ENCODE measurements at places on chromosomes 1 and 21.

DNA sequence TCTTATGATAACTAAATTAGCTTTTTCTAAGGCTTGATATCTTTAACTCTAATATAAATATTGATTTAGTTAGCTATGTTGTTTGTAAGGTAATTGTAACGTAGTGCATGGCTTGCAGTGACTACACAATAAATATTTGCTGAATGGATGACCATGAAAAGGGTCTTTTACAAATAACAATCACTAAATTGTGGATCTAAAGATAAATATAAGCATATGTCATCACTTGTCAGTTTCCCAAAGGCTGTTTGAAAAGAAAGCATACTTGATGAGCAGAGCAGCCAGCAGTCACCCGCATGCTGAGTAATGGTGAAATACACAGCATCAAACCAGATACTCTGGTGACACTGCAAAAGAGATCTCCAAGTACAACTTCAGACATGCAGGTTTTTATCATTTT is 92.5 kb upstream of the FMN2 start:
- DNase-seq, result no peak

DNA sequence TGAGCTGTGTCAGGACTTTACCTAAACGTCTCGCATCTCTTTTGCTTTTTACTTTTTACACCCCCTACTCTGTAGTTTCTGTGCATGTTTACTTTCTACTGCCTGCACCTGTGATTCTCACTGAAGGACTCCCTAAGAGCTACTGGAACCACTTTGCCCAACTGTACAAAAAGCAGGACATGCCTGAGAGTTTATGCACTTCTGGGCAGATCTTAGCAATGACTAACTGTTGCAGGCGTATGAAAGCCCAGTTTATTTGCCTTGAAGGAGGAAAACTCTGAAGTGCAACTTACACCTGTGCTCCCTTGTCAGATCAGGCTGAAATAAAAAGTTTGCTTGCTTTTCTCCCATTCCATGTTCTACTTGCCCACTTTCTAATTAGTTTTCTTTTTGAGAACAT is 467.0 kb upstream of the USP24 start:
- no peak for DNase-seq

GRCh38 chr1:91883470-91883869 is 2.5 kb downstream of the TGFBR3 start:
- peak; percentile 21 for DNase-seq

DNA sequence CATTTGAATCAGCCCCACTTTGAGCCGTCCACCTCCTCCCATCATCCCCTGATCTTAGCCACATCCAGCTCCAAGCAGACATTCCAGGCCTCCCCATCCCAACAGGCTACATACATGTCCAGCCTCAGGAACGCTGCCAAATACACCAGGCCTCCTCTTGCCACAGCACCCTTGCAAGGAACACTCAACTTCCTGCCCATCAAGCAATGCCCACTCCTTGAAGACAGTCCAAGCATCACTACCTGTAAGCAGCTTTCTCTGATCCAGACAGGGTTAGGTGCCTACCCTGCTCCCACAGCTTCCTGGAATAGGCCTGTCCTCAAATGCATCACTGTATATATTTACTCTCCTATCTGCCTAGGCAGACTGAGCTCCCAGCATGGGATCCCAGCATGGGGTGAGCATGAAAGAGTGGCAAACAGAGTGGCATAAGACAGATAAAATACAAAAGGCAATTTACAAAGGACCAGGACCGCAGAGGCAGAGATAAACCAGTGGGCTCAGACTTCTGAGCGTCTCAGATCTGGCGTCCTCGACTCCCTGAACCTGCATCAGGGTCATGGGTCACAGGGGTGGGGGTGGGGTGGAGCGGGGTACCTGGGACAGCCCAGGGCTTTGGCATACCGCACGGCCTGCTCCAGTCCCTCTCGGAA is 816 bp downstream of the HYI start:
- no peak for DNase-seq

GRCh38 chr1:99648107-99648506 is 2.2 kb downstream of the PALMD start:
- DNase-seq, result peak; percentile 13

DNA sequence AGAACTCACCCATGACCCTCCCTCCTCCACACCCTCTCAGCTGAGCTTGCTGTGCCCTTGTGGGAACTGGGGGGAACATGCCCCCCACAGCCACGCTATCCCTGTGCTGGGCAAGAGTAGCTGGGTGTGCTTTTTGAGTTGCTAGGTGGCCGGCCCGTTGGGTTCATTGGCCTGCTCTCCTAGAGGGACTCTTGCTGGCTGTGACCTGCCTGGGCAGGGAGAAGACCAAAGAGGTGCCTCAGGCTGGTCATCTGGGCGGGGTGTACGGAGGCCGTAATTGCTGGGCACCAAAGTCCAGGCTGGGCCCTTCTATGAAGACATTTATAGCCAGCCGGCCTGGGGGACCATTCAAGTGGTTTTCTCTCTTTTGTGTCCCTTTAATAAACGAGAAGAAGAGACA is 138.3 kb upstream of the ZBTB40 start:
- no peak for DNase-seq

DNA sequence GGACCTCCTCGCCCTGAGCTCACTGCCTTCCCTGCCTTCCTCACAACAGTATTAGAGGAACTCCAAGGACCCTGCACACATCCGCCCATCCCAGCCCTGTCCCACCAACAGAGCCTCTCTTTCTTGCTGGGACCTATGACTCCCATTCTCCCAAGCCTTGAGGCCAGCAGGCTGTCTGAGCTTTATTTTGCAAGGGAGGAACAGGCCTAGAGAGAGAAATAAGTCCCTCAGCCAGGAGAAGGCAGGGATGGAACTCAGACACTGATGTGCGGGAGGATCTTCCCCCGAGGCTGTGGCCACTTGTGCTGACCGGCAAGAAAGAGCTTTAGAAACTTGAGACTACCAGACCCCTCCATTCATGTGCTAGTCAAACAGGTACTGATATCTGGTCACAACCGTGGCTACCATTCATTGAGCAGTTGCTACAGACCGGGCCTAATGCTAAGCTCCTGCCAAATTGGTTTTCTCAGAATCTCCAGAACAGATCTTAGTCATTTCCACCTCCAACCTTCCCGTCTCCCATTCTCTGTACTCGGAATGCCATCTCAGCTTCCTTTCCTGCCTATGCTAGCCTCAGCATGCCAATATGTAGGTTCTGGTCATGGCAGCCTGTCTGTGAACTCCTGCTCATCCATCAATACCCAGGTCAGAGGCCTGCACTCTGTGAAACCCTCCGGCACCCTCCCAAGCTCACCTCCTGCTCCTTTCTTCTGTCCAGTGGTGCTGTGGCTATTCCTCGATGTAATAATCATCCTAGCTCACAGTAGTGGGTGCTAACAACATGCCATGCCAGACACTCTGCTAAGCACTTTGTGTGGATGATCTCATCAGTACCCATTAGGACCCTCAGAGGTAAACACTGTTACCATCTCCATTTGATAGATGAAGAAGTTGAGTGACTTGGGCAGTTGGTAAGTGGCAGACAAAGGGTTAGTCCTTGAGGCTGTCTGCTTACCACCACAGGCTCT is 3.8 kb downstream of the TMEM54 start:
- no peak for DNase-seq

GRCh38 chr1:101738475-101738874 is 258.3 kb downstream of the OLFM3 start:
- DNase-seq, result no peak

- DNase-seq, result no peak
These were observed 35.0 kb upstream of the TMEM61 start for GRCh38 chr1:54945393-54945936.

GRCh38 chr1:176829261-176829660 is 335.3 kb downstream of the ASTN1 start:
- DNase-seq, result no peak

GRCh38 chr1:24551290-24551959 is 4.5 kb upstream of the NCMAP start:
- DNase-seq, result no peak

DNA sequence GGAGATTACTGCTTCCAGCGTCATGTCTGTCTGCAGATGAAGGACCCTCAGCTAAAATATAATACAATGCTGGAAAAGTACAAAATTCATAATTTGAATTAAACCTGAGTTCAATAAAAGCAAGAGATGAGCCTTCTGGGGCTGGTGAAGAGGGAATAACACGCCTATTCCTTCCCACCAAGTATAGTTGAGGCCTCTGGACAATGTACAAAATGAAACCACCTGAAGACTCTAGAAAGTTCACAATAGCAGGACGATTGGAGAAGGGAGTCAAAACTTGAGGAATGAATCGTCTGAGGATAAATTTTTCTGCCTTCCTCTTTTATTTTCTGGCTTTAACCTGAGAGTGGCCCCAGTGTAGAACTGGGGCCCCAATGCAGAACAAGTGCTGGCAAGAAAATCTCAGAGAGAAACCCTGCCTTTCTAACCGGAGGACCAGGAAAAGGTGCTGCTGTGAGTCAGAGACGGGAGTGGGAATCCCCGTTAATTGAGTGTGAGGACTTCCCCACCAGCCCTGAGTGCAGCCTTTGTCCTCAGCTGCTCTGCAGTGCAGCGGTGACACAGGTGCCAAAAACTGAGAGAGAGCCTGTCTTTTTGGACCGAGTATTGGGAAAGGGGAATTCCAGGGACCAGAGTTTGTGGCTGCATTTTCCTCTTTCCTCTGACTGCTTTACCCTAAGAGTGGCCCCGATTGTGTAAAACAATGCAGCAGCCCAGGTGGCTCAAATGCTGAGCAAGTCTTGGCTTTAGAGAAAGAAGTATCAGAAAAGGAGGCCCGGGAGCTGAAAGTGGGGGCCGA is 264.9 kb downstream of the DYRK1A start:
- DNase-seq, result no peak

GRCh38 chr1:12708396-12709090 is 7.4 kb upstream of the AADACL3 start:
- DNase-seq, result no peak

- DNase-seq, result no peak
These were observed 1047.9 kb upstream of the NCAM2 start for GRCh38 chr21:19950347-19950746.

DNA sequence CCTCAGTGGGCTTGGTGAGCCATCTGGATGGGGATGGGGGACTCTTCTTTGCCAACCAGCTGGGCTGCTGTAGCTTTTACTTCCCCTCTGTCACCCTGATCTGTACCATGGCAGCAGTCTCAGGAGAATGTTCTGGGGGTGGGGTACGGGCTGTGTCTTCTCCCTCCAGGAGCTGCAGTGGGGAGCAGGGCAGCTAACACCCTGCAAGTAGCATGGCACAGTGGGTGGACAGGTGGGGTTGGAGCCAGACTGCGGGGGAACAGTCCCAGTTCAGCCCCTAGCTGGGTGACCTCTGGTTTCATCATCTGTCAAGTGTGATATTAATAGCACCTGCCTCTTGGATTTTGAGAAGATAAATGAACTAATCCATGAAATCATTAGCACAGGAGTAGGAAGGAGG is 3.1 kb downstream of the NFASC start:
- DNase-seq, result peak; percentile 48

GRCh38 chr1:156942176-156942575 is 21.7 kb downstream of the LRRC71 start:
- DNase-seq, result no peak

- DNase-seq, result no peak
These were observed 9.1 kb upstream of the PADI2 start for GRCh38 chr1:17128361-17128760.

- peak; percentile 97 for DNase-seq
These were observed 12.2 kb upstream of the RGS16 start for GRCh38 chr1:182616130-182617013.

GRCh38 chr1:3668585-3669300 is 16.4 kb downstream of the TP73 start:
- DNase-seq, result no peak

DNA sequence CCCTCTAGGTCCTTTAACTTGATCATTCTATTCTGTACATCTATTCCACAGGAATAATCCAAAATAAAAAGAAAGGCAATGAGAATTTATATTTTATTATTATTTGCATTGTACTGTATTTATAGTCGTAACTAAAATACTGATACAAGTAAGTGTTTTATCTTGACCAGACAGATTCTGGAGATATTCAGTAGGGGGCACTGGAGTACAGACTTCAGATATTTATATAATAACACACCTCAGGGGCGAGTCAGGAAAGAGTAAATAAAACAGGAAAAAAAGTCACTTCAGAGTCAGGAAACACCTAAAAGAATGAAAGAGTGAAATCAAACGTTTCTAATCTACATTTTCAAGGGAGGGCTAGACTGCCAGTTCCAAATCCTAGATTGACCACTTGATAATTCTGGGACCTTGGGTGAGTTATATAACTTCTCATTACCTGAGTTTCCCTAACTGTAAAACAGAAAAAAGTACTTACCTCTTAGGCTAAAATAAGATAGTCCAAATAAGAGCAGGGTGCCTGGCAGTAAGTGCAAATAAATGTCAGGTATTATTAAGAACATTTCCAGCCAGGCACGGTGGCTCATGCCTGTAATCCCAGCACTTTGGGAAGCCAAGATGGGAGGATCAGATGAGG is 31.1 kb upstream of the MTF1 start:
- peak; percentile 41 for DNase-seq

GRCh38 chr1:111471012-111471411 is 2.8 kb upstream of the C1orf162 start:
- DNase-seq, result no peak

DNA sequence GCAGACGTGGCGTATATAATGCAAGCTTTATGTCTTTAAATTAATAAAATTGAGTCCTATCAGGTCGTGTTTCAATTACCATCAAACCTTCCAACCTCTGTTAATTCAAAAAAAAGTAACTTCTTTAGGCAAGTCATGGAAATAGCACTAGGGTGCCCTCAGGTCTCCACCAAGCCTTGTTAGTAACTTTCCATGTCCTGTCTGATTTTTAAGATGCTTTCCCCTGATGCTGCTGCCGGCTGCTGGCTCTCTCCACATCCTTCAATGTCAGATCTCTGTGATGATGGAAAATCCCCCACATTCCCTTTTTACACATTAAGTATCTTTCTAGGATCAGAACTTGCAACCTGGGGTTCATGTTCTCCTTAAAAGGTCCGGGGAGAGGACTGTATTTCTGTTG is 3.0 kb downstream of the ERG start:
- no peak for DNase-seq

DNA sequence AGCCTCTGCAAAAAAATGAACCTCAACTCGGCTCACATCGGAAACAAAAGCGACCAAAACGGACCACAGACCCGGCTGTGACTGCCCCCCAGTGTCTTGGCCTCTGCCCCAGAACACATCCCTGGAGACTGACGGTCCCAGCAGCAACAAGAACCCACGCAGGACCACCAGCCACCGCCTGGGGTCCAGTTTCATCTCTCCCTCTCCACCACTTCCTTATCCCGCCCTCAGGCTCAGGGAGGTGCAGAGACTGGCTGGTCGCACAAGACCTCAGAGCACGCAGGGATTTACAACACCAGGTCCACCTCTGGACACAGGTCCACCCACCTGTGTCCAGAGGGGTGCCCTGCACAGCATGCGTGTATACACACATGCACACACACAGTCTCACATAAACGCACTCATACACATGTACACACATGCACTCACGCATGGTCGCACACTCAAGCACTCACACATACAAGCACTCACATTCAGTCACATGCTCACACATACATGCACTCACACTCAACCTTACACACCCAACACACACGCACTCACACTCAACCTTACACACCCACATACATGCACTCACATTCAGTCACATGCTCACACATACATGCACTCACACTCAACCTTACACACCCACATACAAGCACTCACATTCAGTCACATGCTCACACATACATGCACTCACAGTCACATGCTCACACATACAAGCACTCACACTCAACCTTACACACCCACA is 18.6 kb upstream of the TMEM52 start:
- DNase-seq, result no peak

GRCh38 chr1:77065693-77066342 is 153.4 kb downstream of the PIGK start:
- no peak for DNase-seq
